ENCODE measurements at places on chromosomes 2 and 18.

DNA sequence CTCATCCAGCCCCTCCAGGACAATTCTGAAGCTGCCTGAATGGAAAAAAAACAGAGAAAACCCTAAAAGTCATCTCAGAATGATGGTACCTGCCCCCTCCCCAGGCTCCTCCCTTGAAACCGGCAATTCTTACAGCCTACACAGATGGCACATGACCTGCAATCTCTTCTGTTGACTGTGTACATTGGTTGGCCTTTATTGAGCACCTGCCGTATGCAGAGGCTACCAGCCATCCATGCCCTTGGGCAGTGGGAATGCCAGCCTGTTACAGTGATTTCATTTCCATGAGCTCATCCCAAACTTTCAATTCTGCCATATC is 57.1 kb downstream of the EMX1 start:
- no peak for DNase-seq

- DNase-seq: no peak
These were observed 221.1 kb upstream of the SMAD2 start for GRCh38 chr18:48151421-48152065.

DNA sequence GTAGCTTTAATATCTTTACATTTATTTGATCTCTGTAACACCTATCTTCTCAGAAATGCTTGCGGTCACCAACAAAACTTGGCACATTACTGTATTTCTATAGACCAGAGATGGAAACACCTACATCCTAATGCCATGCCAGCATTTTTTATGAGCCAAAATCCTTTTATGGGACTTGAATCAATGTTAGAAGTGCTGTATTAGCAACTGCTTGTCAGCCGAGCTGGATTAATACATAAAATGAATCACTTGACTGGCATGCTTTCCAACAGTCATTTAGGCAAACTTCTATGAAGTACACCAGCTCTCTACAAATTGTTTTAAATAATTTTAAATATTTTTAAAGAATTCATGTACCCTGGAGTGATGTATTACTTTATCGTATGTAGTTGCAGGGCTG is 272.9 kb upstream of the NRP2 start:
- DNase-seq: no peak

GRCh38 chr2:85661139-85661858 is 6.7 kb downstream of the SFTPB start:
- no peak for DNase-seq

GRCh38 chr2:237501892-237502513 is 15.0 kb downstream of the MLPH start:
- DNase-seq: no peak

DNA sequence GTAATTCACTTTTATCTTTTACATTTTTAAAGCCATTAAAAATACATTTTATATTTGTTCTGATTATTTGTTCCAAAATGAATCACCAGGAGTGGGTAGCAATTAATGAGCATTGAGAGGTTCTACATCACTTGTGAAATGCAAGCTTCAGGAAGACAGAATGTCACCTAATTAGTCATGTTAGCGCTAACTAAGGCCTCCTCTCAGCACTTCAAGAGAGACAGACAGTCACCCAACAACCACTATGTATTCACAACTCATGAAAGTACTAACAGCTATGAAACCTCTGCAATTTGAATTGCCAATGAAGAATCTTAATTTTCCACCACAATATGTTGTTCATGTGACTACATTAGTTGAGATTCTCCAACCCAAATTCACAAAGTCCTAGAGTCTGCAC is 611.0 kb downstream of the KCNJ3 start:
- DNase-seq: no peak

- DNase-seq: no peak
These were observed 137.6 kb upstream of the ALPP start for GRCh38 chr2:232240906-232241305.

DNA sequence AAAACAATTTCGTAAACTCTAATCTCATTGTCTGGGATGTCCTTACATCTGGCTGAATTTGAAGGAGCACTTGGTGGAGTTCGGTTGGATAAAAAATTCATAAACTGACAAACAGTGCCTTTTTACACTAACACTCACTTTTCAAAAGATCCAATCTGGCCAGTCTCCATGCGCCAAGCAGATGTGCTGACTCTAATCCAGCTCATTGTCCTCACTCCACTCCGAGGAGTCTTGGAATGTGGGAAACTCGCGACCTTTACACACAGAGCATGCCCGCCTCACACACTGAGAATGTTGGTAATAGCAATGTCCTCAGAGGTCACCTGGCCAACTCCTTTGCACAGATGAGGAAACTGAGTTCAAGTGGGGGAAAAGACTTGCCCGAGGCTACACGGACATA is 66.8 kb downstream of the XDH start:
- no peak for DNase-seq

GRCh38 chr2:45291296-45291701 is 282.0 kb upstream of the SIX2 start:
- no peak for DNase-seq

GRCh38 chr2:39661826-39662225 is 3.9 kb upstream of the TMEM178A start:
- no peak for DNase-seq

GRCh38 chr2:69490486-69490885 is 53.3 kb upstream of the NFU1 start:
- DNase-seq: no peak

DNA sequence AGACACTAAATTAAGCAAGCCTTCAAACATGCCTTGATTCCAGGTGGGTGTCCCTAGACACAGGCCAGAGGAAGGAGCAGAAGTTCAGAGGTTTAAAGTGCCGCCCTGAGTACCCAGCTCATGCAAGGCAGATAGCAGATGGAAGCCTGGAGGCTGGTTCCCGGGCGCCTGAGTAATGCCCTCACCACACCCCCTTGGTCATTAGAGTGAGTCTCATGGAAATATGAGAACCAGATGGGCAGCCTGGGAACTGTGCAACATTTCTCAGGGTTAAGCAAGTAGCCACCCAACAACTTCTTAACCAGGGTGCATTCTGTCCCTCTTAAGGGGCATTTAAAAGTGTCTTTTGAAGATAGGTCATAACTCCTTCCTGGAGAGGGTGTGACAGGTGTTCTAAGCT is 44.1 kb downstream of the TGFA start:
- DNase-seq: no peak

GRCh38 chr18:23291456-23292205 is 156.3 kb downstream of the CABLES1 start:
- no peak for DNase-seq

GRCh38 chr18:10318691-10318970 is 135.8 kb upstream of the APCDD1 start:
- DNase-seq: no peak

DNA sequence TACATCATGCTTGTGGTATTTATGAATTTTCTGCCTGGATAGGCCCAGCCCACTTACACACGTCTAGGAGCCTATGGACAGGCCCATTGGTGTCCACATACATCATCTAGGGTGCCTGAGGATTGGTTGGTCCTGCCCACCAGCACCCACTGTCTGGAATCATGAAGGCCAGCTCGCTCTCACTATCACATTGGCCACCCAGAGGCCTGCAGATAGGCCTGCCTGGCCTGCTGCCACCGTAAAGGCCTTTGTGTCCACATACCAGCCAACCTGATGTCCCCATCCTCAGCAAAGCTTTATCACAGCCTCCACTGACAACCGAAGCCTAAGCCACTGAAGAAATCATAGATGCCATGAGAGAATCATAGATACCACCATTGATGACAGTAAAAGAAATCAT is 40.2 kb downstream of the METTL21A start:
- DNase-seq: no peak

GRCh38 chr2:176484838-176485237 is 215.6 kb downstream of the MTX2 start:
- DNase-seq: no peak

GRCh38 chr2:37358466-37358865 is 14.0 kb downstream of the QPCT start:
- DNase-seq: no peak

DNA sequence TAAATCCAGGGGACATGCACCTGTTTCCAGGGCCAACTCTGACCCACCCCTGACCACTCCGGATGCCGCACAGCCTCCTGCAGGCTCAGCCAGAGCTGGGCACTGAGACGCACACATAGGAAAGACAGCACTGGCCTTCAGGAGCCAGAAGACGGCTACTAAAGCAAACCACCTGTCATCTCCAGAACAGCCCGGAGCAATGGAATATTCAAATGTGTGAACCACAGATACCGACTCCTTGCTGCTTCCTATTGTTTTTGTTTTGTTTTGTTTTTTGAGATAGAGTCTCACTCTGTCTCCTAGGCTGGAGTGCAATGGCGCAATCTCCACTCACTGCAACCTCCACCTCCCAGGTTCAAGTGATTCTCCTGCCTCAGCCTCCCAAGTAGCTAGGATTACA is 94.0 kb downstream of the LAMA1 start:
- DNase-seq: no peak

DNA sequence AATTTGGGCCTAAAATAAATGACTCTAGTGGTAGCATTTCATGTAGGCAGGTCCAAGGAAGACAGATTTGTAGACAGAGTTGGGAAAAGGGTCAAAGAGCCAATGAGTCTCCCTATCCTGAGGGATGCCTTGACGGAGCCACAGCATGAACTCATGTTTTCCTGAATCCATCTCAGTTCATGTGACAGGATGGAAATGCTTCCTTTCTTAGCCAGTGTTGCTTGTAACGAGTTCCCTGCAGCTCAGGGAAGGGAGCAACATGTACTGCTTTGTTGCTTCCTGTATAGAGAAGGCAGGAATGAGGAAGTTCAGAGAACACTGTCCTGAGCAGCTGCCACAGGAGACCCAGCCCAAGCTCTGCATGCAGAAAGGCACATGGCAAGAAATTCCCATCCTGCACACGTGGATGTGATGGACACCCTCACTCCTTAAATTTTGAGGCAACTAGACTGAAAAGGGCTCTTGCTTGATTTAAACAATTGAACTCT is 27.9 kb downstream of the TMEM17 start:
- no peak for DNase-seq

DNA sequence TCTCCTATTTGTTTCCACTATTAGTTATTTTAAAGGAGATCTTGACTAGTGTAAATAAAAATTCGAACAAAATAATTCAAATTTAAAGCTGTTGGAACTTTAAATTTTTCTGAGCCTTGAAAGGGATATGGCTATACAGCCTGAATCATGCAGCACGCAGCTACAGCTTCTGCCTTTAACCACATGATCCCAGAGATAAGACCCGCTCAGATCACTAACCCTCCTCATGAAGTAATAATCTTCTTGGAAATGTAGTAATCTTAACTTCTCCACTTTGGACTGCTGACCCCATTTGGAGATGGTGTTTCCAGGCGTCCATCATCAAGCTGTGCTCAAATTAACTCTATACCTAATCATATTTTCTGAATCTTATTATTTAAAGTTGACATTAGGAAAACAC is 336.6 kb downstream of the DSC3 start:
- no peak for DNase-seq

DNA sequence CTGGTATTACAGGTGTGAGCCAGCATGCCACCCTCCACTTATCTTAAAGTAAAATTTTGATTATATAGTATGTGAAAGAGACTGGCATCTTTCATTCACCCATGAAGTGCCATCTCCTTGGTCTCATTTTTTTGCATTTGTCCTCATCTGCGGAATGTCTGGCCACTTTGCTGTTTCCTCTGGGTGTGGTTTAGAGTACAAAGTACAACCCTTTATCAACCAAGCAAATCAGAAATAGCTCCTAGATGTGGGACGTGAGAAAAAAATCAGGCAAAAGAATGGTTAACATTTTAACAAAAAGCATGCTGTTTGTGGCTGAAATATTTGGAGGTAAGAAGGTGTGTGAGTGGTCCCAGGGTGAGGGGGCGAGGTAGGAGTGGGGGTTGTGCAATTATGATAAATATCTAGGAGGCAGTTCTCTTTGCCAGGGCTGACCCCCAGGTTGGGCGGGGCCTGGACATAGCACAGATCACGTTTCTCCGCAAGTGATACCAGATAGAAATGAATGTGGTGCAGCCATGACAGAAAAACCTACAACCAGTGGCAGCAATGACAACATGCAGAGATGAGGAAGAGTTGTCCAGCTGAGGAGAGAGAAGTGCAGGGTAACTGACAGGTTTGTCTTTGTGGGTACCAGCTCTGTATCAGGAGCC is 115.8 kb upstream of the SERTAD2 start:
- no peak for DNase-seq

DNA sequence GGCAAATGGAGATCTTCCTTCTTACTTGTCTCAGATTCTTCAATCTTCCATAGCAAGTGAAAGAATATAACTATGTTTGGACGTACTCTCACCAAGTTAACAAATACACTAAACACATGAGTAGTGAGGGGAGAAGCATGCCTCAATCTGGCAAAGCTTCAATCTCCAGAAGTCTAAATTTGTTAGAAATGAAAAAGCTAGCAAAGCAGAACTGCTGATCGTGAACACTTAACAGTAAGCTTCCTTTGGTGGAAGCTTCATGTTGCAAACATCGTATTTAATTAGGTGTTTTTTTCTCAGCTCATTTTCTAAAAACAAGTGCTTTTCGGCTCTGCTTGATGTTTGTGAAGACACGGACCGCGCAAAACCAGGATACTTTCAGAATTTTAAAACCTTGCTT is 12.7 kb upstream of the SCN1A start:
- DNase-seq: no peak

Data from caudate nucleus (tissue), 63 donors.